ENCODE measurements at places on chromosomes 7 and 10.

GRCh38 chr7:22589641-22590201 lies 89.7 kb upstream of the STEAP1B start:
- peak; percentile 97 for DNase-seq

DNA sequence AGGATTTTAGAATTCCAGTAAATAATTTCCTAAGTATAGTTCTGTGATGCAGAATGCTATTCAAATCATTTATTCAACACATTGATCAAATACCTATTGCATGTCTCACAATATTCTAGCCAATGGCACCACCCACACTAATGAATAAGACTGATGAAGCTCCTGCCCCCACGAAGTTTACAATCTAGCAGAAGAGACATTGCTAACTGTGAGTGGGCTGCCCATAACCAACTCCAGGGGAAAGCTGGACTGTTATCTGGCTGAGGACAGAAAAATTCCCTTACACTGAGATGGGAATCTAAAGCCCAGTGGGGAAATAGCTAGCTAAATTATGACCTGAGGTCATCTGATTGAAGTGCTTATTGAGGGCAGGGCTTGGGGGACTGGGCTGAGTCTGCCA lies 128.8 kb upstream of the LYZL2 start:
- no peak for DNase-seq

- DNase-seq = peak; percentile 92
Observed at GRCh38 chr10:69092959-69093850, 5.3 kb downstream of the SRGN start.

DNA sequence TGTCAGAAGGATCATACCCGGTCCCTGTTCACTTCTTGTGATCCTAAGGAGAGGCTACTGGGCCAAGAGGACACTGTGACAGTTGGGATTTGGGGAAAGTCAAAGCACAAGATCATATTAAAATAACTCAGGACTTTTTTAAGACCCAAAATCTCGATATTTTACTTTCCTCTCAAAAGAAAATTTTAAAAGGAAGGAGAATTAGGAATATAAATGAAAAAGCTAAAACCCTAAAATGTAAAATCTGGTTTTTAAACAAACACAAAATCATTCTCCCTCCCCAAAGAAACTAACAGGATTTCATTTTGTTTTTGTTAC lies 36.4 kb downstream of the ALOX5 start:
- DNase-seq = no peak

DNA sequence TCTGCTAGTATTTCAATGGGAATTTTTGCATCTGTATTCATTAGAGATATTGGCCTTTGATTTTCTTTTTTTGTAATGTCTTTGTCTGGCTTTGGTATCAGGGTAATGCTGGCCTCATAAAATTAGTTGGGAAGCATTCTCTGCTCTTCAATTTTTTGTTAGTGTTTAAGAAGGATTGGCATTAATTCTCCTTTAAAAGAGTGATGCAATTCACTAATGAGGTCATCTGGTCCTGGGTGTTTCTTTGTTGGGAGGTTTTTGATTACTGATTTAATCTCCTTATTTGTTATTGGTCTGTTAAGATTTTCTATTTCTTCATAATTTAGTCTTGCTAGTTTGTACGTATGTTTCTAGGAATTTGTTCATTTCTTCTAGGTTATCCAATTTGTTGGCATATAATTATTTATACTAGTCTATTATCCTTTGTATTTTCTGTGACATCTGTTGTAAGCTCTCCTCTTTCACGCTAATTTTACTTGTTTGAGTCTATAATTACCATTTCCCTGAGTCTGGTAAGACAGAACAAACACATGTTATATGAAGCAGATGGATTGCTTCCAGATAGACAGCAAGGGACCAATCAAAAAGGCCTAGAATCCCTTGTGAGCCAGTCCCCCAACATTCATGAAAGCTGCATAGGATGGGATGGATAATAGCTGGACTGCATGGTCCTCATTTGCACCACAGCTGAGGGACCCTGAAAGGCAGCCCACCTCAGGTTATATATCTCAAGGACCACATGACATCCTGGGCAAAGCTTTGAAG lies 54.4 kb downstream of the MTPAP start:
- DNase-seq = no peak

DNA sequence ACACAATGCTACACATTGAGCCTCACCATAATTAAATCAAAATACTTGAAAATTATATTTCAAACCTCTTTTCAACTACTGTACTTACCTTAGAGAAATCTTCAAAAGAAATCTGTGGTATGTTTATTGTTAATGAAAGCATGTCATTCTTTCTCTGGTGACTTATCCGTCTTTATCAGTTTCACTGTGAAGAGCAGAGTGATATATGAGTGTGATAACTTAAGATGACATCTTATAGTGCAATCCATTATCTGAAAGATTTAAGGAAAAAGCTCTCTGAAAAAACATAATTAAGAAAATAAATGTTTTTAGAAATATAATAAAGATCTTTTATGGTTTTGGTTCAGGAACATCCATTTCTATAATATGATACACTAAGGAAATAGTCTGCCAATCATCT lies 911.6 kb upstream of the C7orf33 start:
- DNase-seq = no peak

GRCh38 chr7:49037346-49038210 lies 113.2 kb downstream of the CDC14C start:
- no peak for DNase-seq

GRCh38 chr10:76114581-76115001 lies 683.2 kb downstream of the LRMDA start:
- DNase-seq = no peak

- DNase-seq = no peak
Observed at GRCh38 chr7:18357691-18358090, 137.9 kb upstream of the HDAC9 start.

DNA sequence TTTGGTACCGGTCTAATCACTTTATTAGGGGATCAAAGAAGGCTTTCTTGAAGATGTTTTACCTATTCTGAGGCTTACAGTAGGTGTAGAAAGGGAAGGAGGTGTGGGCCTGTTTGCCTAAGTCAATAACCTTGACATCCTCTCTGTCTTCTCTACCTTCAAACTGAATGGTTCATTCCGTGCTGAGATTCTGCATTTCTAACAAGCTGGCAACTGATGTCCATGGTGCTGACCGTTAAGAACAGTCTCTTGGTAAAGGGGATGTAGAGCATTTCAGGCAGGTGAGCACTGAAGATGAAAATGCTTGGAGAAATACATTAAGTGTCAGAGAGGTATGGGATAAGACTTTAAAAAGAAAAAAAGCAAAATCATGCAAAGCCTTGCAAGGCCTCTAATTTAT lies 51.5 kb upstream of the DGKB start:
- DNase-seq = no peak

DNA sequence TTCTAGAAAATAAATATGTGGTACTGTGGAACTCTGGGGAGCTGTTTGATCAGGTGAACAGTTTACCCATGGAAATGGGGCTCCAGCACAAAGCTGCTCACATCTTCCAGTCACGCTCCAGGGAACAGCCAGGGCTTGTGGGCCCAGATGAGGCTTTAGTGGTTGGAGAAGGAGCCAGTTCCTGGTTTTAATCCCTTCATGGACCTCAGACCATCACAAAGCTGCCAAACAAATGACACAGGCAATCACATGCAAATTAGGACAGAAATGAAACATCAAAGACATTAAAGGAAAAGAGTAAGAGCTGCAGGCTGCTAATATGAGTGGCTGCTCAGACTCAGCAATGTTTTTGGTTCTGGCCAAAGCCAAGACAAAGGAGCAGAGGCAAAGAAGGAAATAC lies 2.2 kb upstream of the ATP6V0E2 start:
- no peak for DNase-seq

DNA sequence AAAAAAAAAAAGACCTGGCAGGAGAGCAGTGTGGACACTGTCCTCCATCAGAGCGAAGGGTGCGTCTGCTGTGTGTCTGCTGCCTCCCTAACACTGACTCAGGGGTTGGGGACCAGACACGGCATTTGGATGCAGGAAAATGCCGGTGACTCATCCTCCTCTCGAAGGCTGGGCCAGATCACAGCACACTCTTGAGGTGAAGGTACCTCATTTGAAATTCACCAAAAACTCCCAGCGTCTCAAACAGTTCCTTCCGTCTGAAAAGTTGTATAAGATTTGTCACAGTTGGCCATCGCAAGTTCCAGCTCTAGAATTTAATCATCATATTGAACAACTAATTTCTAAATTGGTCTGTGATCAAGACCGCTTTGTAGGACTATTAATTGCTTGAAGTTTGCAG lies 118.1 kb upstream of the LYZL2 start:
- peak; percentile 36 for DNase-seq

DNA sequence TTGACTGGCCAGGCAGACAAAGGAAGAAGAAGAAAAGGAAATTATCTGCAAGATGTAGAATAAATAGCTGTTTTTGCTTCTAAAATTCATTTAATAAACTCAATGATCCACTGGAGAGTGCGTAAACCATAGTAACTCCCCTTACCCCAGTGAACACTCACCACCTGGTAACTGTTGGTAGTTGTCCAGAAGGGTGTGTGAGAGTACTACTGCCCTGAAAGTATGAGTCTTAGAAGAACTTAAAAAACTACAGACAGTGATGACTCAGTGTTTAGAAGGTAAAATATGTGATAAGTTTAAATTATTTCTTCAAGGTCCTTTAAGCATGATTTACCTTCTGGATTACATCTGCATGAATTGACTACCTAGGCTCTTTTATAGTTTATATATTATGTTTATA lies 53.0 kb upstream of the SEMA3A start:
- DNase-seq = peak; percentile 48

DNA sequence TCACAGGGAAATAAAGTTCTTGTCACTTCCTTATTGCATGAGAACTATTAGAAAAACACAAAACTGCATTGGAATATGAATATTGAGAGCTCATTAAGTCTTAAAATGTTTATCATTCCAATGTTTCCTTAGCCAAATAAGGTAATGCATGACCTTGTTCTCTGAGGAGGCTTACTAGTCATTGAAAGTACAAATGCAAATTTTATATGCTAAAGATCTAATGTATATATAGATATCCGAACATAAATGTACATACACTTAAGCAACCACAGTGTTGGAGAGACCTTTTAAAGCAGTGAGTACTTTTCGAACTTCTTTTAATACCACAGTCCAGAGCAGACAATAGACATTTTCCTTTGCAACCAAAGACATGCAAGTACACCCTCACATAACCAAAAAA lies 96.1 kb downstream of the RELN start:
- no peak for DNase-seq

DNA sequence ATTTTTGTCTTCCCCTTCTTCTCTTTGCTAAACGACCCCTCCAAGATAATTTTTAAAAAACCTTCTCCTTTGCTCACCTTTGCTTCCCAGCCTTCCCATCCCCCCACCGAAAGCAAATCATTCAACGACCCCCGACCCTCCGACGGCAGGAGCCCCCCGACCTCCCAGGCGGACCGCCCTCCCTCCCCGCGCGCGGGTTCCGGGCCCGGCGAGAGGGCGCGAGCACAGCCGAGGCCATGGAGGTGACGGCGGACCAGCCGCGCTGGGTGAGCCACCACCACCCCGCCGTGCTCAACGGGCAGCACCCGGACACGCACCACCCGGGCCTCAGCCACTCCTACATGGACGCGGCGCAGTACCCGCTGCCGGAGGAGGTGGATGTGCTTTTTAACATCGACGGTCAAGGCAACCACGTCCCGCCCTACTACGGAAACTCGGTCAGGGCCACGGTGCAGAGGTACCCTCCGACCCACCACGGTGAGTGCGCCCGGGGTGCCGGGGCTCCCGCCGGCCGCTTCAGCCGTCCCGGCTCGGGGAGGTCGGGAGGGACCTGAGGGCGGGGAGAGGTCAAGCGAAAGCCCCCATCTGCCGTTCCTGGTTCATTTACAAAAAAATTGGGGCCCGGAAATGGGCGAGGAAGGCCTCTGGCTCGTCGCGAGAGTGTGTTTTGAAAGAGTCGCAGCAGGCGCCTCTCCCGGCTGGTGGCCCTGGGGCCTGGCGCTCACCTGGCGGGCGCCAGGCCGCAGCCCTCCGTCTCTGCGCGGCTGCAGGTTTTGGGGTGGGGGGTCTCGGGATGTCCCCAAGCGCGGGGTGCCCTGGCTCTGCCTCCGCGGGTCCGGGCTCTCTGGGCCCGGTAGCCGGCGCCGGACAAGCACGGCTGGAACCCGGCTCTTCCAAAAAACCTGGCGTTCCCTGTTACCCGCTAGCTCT lies 1.2 kb downstream of the GATA3 start:
- DNase-seq = no peak

- DNase-seq = no peak
Observed at GRCh38 chr7:27080844-27081436, 14.9 kb downstream of the HOXA1 start.

GRCh38 chr10:119005362-119006043 lies 24.0 kb upstream of the NANOS1 start:
- DNase-seq = no peak

GRCh38 chr10:14774797-14775196 lies at the start of gene FAM107B:
FAM107B (minus strand) TSS chr10:14774897; CDS start chr10:14774663, 234 bp downstream.
- DNase-seq = no peak

- peak; percentile 81 for DNase-seq
Observed at GRCh38 chr7:106590209-106590816, 70.6 kb downstream of the CCDC71L start.

DNA sequence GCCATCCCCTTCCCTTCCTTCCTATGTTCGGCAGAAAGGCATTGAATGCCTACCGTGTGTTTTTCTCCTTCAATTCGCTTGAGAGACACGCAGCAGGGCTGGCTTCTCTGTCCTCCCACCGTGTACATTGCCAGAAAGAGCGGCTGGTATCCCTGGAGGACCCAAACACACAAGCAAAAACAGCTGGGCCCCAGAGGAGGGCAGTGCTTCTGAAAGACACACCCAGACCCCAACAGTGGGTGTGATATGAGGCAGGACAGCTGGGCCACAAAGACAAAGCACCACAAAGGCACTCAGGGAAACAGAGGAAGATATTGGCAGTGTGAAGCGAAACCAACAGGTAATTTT lies 133.1 kb upstream of the SH2B2 start:
- DNase-seq = no peak

GRCh38 chr10:95655571-95656290 lies 780 bp downstream of the ALDH18A1 start:
- peak; percentile 29 for DNase-seq

DNA sequence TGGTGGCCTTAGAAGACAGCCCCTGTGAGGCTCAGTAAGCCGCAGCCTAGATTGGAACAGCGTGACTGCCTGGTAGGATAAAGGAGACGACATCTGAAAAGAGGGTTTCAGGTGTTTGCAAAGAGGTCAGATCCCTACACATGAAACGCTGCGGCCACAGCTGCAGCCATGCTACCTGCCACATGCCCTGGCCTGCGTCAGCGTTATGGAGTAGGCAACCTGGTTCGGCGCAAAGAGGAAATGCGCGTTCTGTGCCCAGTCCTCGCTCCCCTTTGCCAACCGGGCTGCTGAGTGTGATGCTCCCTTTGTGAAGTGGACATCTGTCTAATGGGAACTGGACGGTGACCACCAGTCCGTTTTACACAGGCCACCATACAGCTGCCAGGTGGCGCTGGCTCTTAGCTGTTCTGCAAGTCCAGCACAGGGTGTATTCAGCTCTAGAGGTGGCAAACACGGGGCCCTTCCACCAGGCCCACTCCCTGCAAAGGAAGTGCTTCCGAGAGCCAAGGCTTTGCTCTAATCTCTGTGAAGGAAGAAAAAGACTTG lies 160.3 kb downstream of the CELF2 start:
- DNase-seq = no peak

DNA sequence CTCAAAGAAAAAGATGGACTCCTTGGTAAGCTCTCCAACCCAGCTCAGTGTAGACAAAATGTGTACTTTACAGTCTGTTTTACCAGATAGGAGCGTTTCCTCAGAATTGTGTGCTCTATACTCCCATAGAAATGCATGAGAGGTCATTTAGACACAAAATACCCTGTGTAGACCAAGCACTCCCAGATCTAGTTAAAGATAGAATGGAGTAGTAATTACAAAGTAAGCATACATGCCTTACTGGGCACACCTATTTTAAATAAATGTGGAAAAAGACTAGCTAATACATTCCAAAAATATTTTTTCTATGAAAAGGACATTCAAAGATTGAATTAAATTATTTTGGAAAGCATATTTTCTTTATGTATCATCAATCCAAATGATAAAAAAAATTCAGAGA lies 271.9 kb upstream of the DGKB start:
- DNase-seq = no peak
